ENCODE measurements at places on chromosomes 13 and 19.

GRCh38 chr13:61316647-61317046 lies 99.0 kb downstream of the PCDH20 start:
- DNase-seq: no peak

GRCh38 chr19:28493884-28494283 lies 719.1 kb downstream of the UQCRFS1 start:
- no peak for DNase-seq

DNA sequence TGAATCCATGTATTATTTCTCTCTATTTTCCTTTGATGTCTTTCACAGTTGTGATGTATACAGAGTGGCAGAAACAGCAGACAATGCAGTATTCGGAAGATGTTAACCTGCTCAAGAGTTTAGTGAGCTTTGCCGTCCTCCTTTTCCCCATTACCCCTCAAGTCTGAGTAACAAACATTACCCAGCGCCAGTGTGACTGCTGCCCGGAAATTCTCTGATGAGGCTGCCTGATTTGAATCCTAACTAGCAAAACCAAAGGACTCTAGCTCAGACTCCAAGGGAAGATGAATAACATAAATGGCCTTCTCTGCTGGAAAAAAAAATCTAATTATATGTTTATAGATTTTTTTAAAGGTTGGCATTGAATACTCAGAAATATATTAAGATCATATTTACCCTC lies 247.3 kb upstream of the SOX21 start:
- no peak for DNase-seq

DNA sequence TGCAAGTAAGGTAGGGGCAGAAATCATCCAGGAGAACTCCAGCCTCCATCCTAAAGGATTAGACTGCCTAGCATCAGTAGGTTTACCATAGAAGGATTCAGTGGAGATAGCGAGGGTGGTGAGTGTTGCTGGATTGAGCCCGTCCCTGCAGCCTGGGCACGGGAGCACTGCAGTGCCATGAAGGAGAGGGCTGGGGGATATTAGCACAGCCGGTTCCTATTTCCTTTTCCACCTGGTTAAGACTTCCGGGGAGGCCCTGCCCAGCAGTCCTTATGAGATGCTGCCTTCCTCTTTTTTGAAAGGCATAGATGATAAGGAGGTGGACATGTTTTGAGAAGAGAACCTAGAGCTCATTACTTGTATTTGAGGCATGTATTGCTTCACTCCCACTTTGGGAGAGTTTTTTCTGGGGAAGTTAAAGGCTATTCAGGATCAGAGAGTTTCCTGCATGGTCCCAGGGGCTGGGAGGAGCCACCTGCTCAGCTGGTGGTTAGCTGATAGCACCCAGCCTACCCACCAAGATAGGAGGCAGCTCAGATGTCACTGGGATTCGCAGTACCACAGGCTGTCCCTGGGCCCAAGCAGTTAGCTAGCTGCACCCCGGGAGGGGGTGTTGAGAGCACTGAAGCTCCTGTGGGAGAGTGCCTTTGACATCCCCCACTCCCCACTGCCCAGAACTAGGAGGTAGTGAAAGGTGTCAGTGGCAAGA lies 17.2 kb downstream of the ACTN4 start:
- no peak for DNase-seq

DNA sequence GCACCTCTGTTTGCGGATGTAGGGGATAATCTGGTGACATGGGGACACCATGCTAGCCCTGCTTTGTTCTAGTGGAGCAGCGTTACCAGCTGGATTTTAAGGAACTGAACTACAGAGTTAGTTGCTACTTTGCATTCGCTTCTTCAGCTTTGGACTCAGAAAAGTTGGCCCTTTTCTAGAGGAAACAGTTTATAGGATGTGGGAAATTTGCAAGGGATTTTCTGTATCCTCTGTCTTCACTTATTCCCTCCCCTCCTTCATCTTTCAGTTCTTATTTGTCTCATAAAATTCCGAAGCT lies 2.1 kb downstream of the GATAD2A start:
- DNase-seq: no peak

- DNase-seq: no peak
Measured at GRCh38 chr19:1650650-1651567, 1.5 kb downstream of the TCF3 start.

DNA sequence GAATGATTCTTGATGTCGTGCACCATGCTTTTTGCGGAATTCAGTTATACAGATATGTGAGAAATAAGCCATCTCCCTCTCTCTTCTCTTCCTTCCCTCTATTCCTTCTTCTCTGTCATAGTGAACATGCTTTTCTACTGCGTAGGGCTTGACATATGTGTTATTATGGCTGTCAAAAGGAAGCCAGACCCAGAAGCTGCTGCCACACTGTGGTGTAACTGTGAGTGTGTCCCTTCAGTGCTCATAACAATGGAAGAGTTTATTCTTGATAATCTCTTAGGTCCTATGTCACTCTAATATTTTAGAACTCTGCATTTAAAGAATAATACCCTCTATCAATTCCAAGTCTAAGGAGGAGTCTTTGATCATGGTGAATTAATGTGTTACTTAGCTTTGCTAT lies 208.9 kb upstream of the TMTC4 start:
- no peak for DNase-seq

DNA sequence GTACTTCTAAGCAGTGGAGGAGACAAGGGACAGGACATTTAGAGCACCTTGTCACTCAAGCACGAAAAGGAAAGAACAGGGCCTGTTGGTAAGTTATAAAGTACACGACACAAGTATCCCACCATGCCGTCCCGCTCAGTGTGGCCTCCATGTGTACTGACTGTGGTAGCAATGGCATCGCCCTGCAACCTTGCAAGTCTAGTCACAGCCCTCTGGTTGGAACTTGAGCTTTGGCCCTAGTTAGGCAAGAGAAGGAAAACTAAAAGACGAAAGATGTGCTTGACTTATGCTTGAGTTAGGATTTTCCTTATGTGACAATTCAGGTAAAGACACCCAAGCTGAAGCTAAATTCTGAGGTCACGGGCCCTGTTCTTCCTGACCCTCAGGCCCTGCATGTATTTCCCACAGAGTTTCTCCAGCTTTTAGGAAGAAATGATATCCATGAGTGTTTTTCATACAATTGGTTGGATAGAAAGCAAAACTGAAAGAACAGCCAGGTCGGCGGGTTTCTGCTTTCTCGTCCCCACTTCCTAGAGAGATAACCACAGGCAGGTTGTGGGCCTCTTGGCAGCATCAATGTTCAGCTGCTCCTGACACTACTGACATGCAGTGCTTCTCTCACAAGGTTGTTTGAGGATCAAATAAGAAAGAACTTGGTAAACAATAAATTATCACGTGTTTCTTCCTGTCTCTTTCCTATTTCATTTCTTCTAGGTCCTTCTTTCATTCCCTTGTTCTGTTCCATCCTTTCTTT lies 216.2 kb downstream of the IRS2 start:
- DNase-seq: no peak

DNA sequence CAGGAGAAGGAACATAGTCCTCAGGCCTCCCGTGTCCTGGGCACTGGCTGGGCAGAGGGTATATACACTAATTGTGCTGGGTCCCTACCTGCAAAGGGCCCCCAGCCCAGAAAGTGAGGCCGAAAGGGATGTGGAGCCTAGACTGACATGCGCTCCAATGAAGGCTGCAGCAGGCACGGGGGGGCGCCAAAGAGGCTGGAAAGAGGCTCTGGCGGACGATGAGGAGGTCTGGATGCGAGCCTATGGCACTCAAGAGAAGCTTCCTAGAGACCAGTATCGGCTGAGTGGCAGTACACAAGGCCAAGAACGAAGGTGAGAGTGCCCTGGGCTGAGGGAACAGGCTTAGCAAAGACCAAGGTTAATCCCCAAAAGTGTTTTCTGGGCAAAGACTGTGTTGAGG lies 16.6 kb downstream of the VRK3 start:
- DNase-seq: no peak

GRCh38 chr13:73138276-73138637 lies 79.5 kb downstream of the KLF5 start:
- DNase-seq: no peak

Data from activated naive CD4-positive, alpha-beta T cell (primary cell).